ENCODE measurements at places on chromosomes 3 and 15. TPM values are rescaled to one million over a fixed set of nuclear protein-coding genes. Genes with fewer than 3 reads are reported as not detected.

GRCh38 chr3:37171144-37171543 is 3.2 kb downstream of the LRRFIP2 start:
- no peak for DNase-seq

ARRDC4 gene
- 2.1 TPM for total RNA-seq

CHCHD4 gene
- 33.5 TPM for total RNA-seq

CLRN1 gene
- total RNA-seq: not detected

LRRIQ4 gene
- total RNA-seq: 0.15 TPM

GOLGA6D gene
- 0.13 TPM for total RNA-seq
